ENCODE measurements at places on chromosomes 5 and 9.

GRCh38 chr9:123990427-123990826 is 21.1 kb upstream of the LHX2 start:
- DNase-seq: no peak

DNA sequence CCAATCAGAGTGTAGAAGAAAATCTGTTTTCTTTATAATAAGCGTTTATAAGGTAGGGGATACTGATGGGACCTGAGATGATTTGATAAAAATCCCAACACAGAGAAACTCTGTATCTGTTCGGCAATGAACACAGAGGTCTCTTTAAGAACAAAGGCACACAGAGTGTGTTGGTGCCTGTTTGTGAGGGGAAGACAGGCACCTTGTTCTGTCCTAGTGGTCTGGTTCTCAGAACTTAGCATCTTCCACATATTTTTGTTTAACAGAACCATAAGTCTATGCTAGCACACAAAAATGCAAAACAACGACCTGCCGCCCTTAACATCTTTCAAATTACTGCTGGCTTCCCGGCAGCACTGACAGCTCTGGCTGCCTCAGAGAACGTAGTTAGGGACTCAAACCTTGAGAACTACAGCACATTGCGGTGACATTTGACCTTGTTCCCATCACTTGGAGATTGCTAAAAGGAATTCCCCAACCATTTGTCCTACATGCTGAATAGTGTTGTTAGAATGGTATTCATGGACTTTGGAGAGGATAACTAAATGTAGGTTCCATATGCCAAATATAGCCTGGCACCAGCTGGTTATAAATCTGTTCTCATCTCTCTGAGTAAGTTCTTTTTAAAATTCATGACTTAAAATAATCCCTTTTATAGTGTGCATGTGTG is 871.7 kb upstream of the TYRP1 start:
- no peak for DNase-seq

DNA sequence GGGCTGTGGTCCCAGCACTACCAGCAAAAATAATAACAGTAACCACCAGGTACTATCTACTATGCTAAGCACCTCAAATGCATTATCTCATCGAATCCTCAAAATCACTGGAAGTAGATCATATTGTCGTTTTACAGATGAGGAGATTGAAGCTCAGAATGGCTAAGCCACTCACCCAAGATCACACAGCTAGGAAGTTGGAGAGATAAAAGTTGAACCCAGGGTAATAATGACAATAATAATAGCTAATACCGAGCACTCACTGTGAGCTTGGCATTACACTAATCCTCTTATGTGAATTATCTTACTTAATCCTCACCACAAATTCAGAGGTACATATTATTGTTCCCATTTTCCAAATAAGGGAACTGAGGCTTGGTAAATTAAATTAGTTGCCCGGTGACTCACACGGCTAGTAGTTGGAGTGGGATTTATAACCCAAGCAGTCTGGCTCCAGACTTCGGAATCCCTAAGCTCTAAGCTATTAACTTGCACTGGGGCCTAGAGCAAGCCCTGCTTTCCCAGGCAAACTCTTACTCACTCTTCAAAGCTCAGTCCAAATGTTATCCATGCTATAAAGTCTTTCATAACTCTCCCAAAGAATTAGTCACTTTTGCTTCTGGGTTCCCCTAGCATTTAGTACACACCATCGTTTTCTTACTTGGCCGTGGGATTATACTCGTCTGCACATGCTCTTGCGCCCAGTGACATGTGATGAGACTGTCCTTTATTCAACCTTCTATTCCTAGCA is 3.8 kb downstream of the ARSI start:
- DNase-seq: peak; percentile 95

GRCh38 chr9:90939351-90939750 is 137.7 kb downstream of the SYK start:
- DNase-seq: no peak

DNA sequence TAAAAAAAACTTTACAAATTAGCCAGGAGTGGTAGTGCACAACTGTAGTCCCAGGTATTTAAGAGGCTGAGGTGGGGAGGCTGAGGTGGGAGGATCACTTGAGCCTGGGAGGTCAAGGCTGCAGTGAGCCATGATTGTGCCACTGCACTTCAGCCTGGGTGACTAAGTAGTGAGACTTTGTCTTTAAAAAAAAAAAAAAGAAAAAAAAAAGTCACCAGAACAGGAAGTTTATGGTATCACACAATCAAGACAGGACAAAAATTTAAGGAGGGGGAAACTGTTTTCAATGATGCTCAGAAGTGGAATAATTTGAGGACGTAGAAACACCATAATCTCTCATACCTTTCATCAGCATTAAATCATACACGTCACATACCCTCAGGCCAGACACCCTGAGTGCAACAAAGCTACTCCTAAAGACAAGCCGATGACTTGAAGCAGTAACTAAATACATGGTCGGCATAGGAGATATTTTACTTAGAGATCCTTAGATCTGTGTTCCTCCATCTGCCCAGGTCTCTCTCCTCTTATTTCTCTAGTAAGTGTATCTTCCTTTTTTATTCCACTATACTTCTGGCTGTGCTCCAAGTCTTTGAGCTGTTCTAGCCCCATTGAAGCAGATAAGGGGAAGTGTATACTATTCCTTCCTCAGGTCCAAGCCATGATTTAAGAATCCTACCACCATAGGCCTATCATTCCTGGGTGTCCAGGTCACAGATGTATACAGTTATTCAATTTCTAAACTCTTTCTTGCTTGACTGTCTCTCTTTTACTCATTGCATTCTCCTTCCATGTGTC is 91.3 kb upstream of the APC start:
- no peak for DNase-seq
